Hematopoietic multipotent progenitor cell treated with erythropoietin and hydrocortisone succinate and interleukin-3 and kit ligand, for 6 days (in vitro differentiated cells): ENCODE measurements at places on chromosomes 2 and 18.

DNA sequence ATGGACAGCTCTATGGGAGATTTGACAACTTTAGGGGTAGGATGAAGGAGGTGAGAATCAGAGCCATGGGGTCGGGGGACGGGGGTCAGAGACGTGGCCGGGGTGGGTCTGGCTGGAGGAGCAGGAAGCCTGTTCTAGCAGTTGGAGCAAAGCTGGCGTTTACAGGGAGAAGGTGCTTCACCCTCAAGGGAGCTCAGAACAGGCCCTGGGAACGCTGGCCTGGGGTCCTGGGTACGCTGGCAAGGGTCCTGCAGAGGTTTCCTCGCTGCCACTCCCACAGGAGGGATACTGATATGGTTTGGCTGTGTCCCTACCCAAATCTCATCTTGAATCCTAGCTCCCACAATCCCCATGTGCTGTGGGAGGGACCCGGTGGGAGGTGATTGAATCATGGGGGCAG, 205.0 kb upstream of the ARL4C start:
- no peak for DNase-seq

GRCh38 chr2:223947711-223948205, 2.6 kb upstream of the WDFY1 start:
- no peak for DNase-seq

DNA sequence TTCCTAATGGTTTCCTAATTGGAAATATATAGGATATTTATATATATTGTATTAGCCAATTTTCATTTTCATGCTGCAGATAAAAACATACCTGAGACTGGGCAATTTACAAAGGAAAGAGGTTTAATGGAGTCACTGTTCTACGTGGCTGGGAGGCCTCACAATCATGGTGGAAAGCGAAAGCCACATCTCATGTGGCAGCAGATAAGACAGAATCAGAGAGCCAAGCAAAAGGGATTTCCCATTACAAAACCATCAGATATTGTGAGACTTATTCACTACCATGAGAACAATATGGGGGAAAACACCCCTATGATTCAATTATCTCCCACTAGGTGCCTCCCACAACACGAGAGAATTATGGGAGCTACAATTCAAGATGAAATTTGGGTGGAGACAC, 242.5 kb upstream of the NETO1 start:
- no peak for DNase-seq

DNA sequence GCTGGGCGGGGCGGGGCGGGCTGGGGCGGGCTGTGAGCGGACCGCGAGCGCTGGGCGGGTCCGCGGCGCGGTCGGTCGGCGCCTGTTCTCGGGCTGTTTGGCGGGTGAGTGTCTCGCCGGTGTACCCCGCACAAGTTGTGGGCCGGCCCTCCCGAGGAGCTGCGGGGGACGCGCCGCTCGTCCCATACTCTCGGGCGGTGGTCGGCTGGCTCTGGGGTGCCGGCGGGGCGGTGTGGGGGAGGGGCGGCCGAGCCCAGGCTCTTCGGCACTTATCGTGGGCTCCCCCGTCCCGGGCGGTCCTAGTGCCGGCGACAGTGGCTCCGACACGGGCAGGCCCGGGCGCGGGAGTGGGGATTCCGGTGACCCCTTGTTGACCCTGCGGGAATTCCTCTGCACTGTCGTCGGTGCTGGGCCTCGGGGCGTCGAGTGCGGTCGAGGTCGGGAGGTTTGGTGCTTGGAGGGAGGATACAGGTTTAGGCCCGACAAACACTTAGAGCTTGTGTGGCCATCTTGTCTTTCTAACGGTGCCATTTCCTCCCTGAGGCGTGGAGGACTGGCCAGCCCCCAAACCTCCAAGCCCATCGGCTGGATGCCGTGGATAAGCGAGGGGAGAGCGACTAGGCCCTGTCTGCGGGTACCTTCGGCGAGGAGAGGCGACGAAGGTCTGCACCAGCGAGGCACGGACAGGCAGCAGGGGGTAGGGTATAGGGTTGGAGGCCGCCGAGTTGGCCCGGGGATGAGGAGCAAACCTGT, at the start of gene SEPTIN2:
Gene SEPTIN2 (plus strand): TSS at position 47 of the 753 bp plus-strand sequence. CDS start 8,308 bp downstream, outside the sequence.
- DNase-seq: peak; percentile 76

- DNase-seq: no peak
Measured at GRCh38 chr2:257429-257828, 6.4 kb downstream of the SH3YL1 start.

DNA sequence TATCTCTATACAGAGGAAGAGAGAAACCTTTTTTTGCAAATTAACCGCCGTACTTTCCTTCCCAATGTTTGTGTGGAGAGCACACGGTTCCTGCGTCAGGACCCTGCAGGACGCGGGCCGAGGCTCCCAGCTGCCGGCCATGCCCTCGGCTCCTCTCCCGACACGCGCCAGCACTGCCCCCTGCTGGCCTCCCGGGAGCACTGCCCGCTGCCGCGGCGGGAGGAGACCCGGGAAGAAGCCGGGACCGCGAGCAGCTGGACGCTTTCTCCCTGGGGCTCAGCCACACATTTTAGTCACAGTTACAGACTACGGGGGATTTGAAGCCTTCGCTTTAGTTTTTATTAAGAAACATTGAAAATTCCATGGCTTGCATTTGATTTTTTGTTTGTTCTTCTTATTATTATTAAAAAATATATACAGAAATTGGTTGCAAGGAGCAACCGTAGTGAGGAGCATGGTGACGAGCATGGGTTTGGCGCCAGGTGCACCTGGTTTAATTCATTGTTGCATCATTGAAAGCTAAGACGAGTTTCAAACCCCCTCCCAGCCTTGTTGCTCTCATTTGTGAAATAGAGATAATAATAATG, 401.2 kb downstream of the GALR1 start:
- peak; percentile 65 for DNase-seq
